ENCODE measurements at places on chromosomes 6 and 20. TPM values are rescaled to one million over a fixed set of nuclear protein-coding genes. Genes with fewer than 3 reads are reported as not detected.

The TDRD6 gene
- 0.09 TPM for total RNA-seq

DNA sequence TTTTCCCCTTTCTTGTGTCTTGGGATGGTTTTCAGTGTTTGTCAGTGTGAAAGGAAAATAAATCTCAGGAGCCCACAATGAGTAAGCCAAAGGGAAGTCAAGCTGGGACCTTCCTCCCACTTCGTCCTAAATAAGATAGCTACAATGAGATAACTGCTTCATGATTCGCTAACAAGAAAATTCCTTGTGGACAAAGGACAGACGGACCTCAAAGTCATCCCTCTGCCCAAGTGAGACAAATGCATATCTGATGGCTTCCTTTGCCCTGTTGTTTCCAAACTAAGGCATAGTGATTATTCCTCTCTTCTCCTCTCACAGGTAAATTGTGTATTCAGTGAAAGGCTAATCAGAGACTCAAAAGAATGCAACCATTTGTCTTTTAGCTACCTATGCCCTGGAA is 26.1 kb upstream of the ADTRP start:
- H3K4me1 ChIP-seq, result peaks cover 5% of the 10 kb centered on the region
- no peak for DNase-seq
- H3K4me3 ChIP-seq, result no peak overlapping the region
- H3K27ac ChIP-seq, result no peak overlapping the region
- no peaks in the 10 kb centered on the region for H3K27me3 ChIP-seq

DNA sequence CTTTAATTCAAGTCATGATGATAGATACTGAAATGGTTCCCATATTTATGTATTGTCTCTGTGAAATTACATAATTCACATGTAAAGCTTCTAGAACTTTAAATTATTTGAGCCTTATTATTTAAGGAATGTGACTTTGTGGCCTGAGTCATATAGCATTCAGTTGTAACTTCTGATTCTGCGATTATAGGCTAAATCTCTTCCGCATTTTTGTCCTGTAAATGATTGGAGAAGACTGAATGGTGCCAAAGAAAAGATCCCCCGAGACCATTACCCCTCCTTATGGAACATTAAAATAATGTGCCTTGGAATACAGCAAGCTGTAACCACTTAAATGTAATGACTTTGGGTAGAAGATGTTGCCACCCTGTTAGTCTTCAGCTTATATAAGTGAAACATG is 63.3 kb upstream of the MAP7 start:
- no peak overlapping the region for H3K4me3 ChIP-seq
- H3K27me3 ChIP-seq, result no peaks in the 10 kb centered on the region
- DNase-seq, result no peak

The ADA gene
- 7.7 TPM for total RNA-seq

The RIMS1 gene
- total RNA-seq, result 0.09 TPM

The PBX2 gene
- 52.5 TPM for total RNA-seq
